ENCODE measurements at places on chromosomes 7 and 10. TPM values are rescaled to one million over a fixed set of nuclear protein-coding genes. Genes with fewer than 3 reads are reported as not detected.

DNA sequence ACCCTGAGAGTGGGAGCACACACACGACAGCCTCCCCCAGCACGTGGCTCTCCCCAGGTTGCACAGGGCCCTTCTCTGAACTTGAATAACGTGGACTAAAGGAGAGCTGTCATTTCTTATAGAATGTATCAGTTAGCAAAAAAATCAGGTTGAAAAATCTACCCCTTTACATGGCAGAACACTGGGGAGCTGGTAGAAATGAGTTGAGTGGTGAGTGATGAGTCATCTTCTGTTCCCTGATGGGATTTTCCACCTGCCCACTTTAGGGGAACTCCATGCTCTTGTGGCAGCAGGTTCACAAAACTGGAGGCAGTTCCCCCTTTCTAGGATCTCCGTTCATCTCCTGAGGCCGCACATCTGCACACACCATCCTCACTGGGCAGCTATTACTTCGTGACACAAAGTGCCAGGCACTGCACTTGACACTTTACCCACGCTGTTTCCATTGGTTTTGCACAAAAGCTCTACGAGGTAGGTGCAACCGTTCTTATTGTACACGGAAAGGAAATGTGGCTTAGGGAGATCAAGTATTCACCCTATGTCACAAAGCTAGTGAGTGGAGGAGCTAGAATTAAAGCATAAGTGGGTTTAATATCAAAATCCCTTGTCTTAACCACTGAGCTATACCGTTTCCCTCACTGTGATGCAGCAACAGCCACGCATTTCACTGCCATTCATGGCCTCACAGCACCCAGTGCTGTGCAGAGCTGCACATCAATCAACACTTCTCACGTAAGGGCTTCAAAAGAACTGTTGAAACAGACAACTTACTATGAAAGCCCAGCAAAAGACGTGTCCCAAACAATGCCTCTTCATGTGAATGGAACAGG lies 80.2 kb downstream of the RNF216 start:
- DNase-seq = peak; percentile 87

ARMS2 gene
- total RNA-seq = not detected

DNA sequence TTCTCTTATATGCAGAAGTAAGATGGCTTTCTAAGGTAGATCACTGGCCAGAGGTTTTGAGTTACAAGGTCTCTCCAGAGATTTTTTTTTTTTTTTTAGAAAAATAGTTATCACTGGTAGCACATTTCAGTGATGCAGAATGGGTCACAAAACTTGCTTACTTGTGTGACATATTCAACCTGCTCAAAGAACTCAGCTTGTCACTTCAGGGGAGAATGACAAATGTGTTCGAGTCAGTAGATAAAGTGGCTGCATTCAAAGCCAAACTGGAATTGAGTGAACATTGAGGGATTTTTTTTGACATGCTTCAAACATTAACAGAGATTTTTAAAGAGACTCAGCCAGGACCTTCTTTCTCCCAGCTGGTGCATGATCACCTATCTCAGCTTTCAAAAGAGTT lies 33.4 kb downstream of the PHTF2 start:
- DNase-seq = no peak

ADRB1 gene
- total RNA-seq = 0.27 TPM

DNA sequence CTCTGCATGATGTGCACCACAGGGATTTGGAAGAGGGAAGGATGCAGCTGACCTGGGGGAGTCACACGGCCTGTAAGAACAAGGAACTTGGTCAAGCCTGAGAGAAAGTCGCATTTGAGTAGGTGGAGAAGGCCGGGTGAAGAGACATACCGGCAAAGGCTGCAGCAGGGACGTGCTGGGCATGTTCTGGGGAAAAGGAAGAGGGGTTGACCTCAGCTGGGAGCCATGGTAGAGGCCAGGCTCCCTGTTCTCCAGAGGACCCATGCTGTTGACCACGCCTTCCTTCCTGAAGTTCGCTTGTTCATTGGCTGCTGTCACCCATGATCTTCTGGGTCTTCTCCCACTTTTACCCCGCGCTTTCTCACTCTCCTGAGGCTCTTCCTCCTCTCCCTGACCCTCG lies 84.5 kb downstream of the HTR5A start:
- no peak for DNase-seq

GRCh38 chr7:88395715-88396114 lies 89.0 kb upstream of the STEAP4 start:
- no peak for DNase-seq

GRCh38 chr7:107284911-107285479 lies 116.2 kb downstream of the HBP1 start:
- DNase-seq = no peak

DNA sequence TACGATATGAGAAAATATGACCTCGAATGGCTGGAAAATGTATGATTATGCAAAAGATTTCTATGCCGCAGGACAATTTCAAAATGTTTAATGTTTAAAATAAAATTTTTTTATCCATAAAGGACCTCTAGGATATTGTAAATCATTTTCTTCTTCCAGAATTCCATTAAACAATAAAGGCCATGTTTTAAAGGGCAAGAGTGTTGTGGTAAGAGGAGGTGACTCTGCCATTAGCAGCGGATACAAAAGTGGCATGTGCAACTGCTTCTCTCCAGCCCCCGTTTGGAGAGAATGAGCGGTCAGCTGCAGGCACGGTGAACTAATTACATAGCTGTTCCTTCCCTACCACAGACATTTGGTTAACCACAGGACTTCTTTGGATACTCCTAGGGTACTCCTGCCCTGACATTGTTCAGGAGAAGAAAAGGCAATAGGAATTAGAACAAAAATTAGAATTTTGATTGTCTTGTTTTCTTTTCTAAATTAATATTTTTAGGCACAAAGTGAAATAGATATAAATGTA lies 63.8 kb downstream of the HBP1 start:
- no peak for DNase-seq

ANKRD22 gene
- not detected for total RNA-seq

- DNase-seq = no peak
These were observed 144.1 kb downstream of the DLG5 start for GRCh38 chr10:77782328-77783061.

DNA sequence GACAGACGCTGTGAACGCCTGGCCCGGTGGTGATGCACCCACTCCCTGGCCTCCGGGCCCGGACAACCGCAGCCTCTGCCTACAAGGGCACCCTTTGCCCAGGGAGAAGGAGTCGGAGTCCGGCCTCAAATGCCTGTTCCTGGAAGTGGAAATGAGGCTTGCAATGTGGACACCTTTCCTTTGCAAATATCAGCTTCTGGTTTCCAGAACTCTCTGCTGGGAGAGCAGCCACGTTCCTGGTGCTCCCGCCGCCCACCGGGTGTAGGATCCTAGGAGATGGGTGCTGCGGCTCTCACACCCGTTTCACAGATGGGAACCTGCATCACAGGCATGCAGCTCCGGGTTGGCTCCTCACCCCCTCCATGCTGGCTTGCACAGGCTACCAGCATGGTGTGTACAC lies 2.9 kb downstream of the FOXL3 start:
- no peak for DNase-seq

DNA sequence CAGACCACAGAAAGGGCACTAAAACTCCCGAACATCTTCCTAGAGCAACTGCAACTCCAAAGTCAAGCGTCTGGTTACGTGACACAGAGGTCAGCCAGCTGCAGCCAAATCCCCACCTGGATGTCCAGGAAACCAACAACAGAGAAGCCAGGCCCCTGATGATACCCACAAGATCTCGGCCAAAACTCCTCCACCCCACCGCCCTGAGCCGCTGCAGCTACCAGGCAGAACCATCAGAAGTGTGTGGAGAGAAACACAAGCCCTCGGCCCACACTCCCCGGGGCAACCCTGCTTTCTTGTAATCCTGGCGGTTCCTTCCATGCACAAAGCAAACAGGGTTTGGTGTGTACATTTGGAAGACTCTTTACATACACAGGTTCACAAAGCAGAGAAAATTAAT lies 8.7 kb downstream of the CHST15 start:
- no peak for DNase-seq

IDI2 gene
- total RNA-seq = not detected

DNA sequence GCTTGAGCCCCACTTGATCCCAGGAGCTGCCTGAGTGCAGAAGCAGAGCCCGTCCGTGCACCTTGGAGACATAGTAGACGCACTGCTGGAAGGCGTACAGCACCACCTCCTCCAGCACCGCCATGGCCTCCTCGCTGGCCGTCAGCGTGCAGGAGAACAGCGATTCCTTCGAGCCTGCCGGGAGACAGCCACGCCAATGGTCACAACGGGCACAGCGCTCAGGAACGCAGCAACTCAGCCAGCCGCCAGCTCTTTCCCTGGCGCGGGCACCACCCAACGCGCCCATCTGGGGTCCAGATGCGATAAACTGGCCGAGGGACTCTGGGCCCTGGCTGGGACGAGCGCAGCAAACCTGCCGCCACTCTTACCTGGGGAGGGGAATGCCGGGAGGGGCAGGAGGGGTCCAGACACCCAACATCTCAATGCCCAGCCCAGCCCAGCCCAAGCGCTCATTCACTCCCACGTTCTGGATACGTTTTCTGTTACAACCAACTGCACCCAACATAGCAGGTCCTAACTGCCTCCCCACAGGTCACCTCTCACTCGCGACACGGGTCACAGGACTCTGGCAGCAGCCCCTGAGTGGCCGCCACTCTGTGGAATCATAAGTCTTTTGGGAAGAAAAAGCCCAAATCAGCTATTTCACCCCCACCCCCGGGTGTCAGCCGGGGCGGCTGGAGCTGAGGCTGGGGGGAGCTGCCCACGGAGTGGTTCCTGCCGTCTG lies 41.9 kb downstream of the AP5Z1 start:
- no peak for DNase-seq

DNA sequence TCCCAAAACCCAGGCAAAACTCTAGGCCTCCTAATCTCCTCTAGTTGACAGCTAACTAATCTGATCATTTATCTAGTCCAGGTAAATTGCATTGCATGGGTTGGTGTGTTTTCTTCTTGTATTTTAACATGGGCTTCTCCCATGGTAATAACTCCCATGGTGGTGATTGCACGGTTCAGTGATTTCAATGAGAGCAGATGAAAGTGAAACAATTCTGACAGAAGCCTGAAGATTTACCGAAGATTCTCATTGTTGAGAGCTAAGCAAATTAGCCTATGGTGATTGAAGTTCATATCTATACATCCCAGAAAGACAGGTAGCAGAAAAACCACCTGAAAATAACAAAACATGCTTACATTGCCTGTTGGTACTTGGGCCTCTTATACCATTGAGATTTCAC lies 26.6 kb upstream of the LIPN start:
- DNase-seq = no peak

DNA sequence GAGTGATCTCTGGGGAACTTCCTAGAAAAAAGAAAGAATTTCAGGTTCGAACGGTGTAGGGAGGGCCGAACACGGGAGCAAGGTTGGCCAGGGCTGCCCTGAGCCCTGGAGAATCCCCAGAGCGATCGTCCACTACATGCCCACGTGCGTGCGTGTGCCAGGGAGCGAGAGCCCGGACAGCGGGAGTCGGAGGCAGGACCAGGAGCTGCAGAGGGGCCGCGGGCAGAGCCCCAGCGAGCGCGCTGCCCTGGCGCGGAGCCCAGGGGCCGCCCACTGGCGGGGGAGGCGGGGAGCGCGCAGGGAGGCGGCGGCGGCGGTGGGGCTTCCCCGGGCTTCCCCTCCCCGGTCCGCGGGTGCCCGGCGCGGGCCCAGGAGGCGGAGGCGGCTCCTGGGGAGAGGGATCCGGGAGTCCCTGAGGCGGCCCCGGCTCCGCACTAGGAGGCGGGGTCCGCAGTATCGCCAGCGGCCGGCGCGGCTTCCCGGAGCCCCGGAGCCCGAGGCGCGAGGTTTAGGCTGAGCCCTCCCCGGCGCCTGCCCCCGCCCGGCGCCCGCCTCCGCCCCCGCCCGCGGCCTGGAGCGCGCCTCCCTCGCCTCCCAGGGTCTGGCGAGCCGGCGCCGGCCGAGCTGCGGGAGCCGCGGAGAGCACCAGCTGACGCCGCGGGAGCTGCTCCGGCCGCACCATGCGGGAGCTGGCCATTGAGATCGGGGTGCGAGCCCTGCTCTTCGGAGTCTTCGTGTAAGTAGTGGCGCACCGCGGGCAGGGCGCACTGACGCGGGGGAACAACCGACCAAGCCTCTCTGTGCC lies at the start of gene PLPP4:
Gene PLPP4 (plus strand): TSS at position 602 of the 805 bp plus-strand sequence. CDS start 79 bp downstream, at position 681.
- no peak for DNase-seq

TMEM130 gene
- total RNA-seq = not detected

NT5C3A gene
- total RNA-seq = 37.7 TPM

DNA sequence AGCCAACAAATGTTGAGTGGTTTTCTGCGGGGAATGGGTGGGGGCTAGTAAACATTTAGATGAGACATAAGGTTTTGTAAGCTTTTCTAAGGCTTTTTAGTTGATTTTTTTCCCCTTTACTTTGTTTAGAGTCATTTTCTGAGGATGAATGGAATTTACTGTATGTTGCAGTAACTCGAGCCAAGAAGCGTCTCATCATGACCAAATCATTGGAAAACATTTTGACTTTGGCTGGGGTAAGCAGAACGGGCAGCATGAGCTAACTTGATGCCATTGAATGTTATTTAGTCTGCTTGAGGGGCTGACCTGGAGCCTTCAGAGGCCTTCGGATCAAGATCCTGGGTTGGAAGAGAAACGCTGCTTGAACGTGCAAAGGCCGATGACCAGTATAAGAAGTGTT lies 37.3 kb downstream of the FBH1 start:
- no peak for DNase-seq

GRCh38 chr7:92797693-92798092 lies 38.7 kb downstream of the CDK6 start:
- DNase-seq = peak; percentile 37

LRRD1 gene
- total RNA-seq = not detected

DNA sequence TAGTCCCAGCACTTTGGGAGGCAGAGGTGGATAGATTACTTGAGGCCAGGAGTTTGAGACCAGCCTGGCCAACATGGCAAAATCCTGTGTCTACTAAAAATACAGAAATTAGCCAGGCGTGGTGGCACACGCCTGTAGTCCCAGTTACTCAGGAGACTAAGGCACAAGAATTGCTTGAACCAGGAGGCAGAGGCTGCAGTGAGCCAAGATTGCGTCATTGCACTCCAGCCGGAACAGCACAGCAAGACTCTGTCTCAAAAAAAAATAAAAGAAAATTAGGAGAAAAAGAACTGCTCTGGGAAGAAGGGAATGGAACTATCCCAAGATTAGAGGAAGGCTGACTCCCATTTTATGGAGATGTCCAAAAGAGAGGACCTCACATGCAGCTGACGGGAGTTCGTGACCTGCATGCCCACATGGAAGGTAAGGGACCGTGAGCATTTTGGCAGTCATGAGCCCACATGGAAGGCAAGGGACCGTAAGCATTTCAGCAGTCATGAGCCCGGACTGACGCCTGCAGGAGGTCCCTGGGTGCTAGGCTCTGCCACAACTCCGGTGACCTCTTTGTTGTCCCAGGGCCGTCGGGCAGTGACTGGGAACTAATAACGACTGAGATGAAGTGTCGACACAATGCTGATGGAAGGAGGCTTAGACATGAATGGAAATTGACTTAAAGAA lies 18.6 kb upstream of the GTPBP4 start:
- DNase-seq = no peak
